A549 treated with Mapracorat at 1 μM for 4 hours (cell line): ENCODE measurements at places on chromosomes 1 and 21. TPM values are rescaled to one million over a fixed set of nuclear protein-coding genes. Genes with fewer than 3 reads are reported as not detected.

The TDRD10 gene
- 0.23 TPM in 1 of 5 replicates, not detected in the others for total RNA-seq

The NBPF10 gene
- 0.75 to 0.98 TPM (median 0.95 TPM) in 5 replicates for total RNA-seq

The AHDC1 gene
- total RNA-seq, result 12.3 to 22.9 TPM (median 21.1 TPM) in 5 replicates

The MRPS6 gene
- 35.8 to 44.6 TPM (median 41.7 TPM) in 5 replicates for total RNA-seq

The UBL4B gene
- total RNA-seq, result not detected in 5 replicates

The OR2T29 gene
- total RNA-seq, result not detected in 5 replicates

The SYNC gene
- 10.7 to 15.2 TPM (median 14.5 TPM) in 5 replicates for total RNA-seq

The FMN2 gene
- total RNA-seq, result 3.9 to 5.4 TPM (median 4.2 TPM) in 5 replicates

The ZMYM1 gene
- 3.5 to 8.3 TPM (median 6.3 TPM) in 5 replicates for total RNA-seq

The PTAFR gene
- 0.09 to 0.24 TPM (median 0.18 TPM) in 5 replicates for total RNA-seq

The DIO1 gene
- not detected in 5 replicates for total RNA-seq

The PRAMEF4 gene
- total RNA-seq, result not detected in 5 replicates

The ELAVL4 gene
- 0.07 TPM in 1 of 5 replicates, not detected in the others for total RNA-seq

The GCSAML gene
- not detected in 5 replicates for total RNA-seq

The ACTN2 gene
- 0.14 TPM in 1 of 5 replicates, not detected in the others for total RNA-seq

The ADORA1 gene
- total RNA-seq, result 0.50 to 0.74 TPM (median 0.68 TPM) in 5 replicates

The FCAMR gene
- not detected in 5 replicates for total RNA-seq

The PTGER3 gene
- not detected in 5 replicates for total RNA-seq

The VSIG8 gene
- 0.17 TPM in 1 of 5 replicates, not detected in the others for total RNA-seq

The CLDN8 gene
- total RNA-seq, result not detected in 5 replicates

The TSACC gene
- 1.6 to 3.4 TPM (median 2.1 TPM) in 5 replicates for total RNA-seq

The GNAT2 gene
- 0.13 to 0.17 TPM (median 0.17 TPM) in 3 of 5 replicates, not detected in the others for total RNA-seq

The ZSWIM5 gene
- 0.40 to 0.55 TPM (median 0.46 TPM) in 5 replicates for total RNA-seq

The RAD54L gene
- 8.2 to 12.0 TPM (median 10.7 TPM) in 5 replicates for total RNA-seq

The SLX9 gene
- 42.4 to 61.8 TPM (median 56.3 TPM) in 5 replicates for total RNA-seq

The OR2T35 gene
- not detected in 5 replicates for total RNA-seq

The TTC22 gene
- total RNA-seq, result not detected in 5 replicates

The CBR3 gene
- total RNA-seq, result 10.7 to 14.1 TPM (median 13.5 TPM) in 5 replicates

The LORICRIN gene
- not detected in 5 replicates for total RNA-seq

The C1QC gene
- total RNA-seq, result not detected in 5 replicates
